Renal cortex interstitium (tissue), 15 donors: ENCODE measurements at places on chromosomes 6 and 20.

DNA sequence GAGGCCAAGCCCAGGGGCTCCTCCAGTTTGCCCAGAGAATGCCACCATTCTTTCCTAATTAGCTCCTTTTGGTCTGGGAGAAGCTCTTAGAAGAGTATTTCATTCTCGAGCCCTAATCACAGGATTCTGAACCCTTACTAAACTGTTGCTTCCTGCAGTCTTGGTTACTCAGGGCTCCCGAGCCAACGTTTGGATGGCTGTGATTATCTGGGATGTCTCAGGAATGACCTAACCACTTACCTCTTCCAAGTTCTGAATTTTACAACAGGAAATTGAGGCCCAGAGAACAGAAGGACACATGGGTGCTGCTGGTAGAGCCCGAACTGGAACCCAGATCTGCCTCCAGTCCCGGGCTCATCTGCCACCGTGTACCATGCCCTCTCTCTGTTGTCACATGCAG, 22.2 kb upstream of the PNPLA1 start:
- no peak for DNase-seq

DNA sequence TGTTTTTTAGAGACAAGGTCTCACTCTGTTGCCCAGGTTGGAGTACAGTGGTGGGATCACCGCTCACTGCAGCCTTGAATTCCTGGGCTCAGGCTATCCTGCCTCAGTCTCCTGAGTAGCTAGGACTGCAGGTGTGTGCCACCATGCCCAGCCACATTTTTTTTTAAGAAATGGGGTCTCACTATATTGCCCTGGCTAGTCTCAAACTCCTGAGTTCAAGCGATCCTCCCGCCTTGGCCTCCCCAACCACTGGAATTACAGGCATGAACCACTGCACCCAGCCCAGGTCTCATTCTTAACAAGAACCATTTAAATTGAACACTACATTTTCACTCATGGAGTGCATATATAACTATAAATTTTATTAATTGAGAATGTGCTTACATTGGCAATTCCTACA, 20.5 kb downstream of the RPF2 start:
- no peak for DNase-seq

DNA sequence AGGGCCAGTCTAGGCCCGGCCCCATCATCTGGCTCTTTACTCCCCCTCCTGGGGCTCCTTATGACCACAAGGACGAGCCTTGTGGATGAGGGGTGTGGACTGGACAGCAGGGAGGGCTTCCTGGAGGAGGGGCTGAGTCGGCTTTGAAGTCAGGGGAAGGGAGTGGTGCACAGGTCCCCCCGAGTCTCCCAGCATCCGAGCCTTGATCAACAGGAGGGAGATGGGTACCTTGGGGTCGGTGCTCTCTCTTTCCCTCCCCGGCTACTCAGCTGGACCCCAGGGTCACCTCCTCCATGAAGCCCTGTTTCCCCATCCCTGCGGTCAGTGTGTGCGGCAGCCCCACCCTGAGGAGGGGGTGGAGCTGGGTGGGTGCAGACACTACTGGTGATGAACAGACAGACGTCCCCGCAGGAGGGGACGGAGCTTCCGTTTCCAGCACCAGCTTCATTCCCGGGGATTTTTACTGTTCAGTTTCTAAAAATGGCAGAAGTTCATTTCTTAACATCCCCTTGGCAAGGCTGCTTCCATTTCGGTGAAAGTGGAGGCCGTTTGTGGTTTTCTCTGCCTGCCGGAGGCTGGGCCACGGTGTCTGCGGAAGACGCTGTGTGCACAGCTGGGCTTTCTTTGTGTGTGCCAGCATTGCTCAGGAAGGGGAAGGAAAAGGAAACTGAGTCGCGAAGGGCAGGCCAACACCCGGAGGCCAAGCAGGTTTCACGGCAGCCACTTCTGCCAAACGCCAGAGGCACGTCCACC, 19.6 kb downstream of the NTSR1 start:
- no peak for DNase-seq

DNA sequence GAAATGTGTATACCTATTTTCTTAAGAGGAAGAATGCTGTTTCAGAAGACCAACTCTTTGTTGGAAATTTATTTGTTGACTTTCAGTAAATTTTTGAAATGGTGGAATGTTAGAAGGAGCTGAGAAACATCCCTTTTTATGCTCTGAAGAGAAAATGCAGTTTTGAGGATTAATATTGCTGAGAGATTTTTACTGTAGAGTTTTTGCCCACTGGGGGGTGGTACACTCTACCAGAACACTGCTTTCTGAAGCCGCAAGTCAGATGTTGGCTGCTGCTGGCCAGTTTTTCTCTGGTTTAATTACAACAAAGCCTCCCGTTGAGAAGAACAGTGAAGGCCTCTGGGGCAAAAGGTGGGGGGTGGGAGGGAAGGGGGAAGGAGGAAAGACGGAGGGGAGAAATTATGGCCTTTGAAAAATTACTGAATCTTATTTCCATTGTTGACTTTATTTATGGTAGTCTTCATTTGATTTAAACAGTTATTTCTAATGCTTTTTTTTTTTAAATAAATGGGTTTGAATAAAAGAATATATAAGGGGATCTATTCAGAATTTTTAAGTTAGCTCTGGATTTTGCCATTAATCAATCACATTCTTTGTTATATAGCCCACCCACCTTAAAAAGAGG, 3.0 kb downstream of the FLRT3 start:
- DNase-seq: peak; percentile 67

- no peak for DNase-seq
These were observed 253.8 kb downstream of the TBC1D7 start for GRCh38 chr6:13074415-13075140.

DNA sequence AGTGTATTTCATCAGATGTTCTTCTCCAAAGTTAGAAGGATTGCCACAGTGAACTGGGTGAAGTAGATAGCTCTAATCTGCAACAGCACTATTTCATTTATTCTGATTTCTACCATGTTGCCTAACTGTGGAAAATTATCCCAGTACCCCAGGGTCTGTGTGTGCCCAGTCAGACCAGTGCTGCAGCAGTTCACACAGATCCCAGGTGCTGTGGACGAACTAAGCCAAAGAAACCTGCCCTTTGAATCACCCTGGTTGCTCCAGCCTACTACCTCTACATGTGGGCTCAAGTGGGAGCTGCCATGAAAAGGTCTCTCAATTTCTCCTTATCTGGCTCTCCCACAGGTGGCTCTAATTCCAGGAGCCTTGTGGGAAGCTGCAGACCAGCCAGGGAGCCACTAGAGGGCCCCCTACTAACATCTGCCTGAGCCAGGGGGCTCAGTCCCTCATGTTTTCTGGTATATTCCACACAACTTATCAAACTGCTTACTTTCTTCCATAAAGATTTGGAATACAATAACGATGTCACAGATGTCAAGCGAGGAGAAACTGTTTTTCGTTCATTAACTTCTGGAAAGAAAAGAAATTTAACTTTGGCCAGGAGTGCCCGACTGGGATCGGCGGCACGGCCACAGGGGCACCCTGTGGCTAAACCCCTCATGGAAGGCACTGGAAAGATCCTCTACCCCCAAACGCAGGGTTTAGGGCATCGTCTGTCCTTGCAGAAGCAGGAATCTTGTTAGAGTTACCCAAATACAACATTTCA, 31.6 kb upstream of the LY86 start:
- DNase-seq: peak; percentile 41

DNA sequence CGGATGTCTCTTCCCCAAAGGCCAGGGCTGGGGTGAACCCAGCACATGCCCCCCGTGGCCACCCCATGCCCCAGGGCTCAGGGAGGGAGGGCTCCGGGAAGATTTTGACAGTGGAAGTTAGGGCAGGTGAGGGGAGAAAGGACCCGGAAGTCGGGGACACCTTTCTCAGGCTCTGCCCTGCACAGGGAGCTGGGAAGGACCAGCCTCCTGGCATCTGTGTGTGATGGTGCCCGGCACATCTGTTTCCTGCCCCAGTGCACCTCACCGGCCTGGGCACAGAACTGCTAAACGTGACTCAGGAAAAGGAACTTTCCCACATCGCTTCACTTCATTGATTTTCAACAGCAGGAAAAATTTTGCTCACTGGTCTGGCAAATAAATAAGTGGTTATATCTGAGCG, 141.1 kb upstream of the AFDN start:
- no peak for DNase-seq
